ENCODE measurements at places on chromosomes 3 and 15.

- no peak for DNase-seq
Observed at GRCh38 chr3:98966434-98966833, 64.9 kb upstream of the DCBLD2 start.

DNA sequence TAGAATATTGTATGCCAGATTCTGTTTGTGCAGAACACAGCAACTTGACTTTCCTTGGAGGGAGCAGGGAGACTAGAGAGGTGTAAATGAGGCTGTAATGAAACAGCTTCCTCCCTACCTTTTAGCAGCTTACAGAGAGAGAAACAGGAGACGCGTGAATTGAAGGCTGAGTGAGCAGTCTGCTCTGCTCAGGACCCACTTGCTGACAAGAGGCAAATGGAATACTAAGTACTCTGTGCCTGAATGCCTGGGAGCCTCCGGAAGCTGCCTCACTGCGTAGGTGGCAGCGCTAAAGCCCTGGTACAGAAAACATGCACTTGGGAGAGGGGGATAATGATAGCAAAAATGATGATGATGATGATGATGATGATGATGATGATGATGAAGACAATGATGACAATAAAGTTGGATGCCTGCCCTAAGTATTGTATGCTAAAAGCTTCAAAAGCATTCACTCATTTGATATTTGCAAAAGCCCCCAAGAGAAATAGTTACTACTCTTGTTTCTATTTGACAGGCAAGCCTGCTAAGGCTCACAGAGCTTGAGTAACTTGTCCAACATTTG lies 548.9 kb downstream of the NTRK3 start:
- DNase-seq: no peak

DNA sequence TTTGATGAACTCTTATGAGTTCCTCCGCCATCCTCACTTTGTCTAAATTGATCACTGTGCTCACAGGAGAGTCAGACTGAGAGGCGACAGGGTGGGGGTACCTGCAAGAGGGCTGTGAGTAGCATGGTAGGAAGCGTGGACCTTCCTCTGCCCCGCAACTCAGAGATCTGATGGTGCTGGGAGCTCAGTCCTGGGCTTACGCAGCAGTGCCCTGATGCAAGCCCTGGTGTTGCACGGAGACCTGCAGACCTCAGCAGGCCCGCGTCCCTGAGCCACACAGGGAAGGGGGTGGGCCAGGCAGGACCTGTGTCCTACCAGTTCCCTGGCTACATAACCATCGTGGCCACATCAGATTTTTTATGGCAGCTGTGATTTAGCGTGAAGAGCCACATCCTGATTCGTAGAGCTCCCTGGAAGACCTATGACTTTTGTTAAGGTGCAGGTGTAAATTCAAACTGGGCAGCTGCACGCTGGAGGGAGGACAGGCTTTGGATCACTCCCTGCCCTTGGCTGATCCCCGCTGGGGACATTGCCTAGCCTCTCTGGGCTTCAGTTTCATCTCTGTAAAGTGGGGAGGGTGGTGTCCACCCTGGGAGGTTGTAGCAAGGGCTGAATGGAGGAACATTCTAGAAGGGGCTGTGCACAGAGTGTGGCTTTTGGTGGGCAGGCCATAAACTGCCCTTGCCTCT lies 176.1 kb downstream of the KLF13 start:
- no peak for DNase-seq

DNA sequence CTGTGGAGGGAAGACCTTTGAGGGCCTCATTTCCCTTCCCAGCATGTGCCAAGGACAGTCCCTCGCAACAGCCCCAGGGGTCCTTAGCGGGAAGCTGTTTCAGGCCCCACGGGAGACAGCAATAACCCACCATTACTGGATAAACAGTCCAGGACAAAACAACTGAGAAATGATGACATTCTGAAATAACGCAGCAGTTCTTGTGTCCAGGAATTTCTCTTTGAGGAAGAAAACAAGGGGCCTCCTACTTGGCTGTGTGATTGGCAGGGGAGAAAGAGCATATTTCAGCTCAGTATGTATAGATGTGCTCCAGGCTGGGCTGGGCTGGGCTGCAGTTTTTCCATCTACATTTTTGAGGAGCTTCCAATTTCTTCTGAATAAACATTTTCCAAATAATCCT lies 82.2 kb upstream of the THBS1 start:
- DNase-seq: no peak

- DNase-seq: no peak
Observed at GRCh38 chr3:59006634-59007517, 42.9 kb downstream of the CFAP20DC start.

DNA sequence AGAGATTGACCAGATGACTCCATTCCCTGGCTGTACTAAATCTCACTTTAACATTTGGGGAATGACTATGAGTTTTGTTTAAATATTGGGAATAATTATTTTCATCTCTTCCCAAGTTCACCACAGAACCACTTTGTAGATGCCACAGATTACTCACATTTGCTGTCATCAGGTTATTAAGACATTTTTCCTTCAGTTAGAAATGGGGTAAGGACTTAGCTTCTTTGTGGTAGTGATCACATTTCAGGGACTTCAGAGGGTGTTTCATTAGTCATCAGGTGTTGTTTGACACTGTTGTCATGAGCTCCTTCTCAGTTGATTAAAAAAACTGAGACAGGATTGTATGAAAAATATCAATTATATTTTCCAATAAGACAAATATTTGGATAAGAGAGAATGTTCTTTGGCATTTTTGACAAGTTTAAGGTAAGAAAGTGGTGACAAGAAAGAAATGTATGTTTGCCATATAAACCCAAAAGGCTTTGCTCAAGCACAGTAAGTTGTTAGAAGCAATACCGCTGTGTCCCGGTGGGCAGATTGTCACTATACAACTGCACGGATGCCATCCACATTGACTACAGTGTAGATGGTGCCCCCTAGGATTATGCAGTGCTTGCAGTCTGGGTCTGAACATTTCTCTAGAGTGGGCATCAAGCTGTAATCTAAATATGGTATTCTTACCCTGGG lies 22.3 kb downstream of the FBXL2 start:
- no peak for DNase-seq

GRCh38 chr15:71281256-71281655 lies 166.0 kb downstream of the THSD4 start:
- no peak for DNase-seq

DNA sequence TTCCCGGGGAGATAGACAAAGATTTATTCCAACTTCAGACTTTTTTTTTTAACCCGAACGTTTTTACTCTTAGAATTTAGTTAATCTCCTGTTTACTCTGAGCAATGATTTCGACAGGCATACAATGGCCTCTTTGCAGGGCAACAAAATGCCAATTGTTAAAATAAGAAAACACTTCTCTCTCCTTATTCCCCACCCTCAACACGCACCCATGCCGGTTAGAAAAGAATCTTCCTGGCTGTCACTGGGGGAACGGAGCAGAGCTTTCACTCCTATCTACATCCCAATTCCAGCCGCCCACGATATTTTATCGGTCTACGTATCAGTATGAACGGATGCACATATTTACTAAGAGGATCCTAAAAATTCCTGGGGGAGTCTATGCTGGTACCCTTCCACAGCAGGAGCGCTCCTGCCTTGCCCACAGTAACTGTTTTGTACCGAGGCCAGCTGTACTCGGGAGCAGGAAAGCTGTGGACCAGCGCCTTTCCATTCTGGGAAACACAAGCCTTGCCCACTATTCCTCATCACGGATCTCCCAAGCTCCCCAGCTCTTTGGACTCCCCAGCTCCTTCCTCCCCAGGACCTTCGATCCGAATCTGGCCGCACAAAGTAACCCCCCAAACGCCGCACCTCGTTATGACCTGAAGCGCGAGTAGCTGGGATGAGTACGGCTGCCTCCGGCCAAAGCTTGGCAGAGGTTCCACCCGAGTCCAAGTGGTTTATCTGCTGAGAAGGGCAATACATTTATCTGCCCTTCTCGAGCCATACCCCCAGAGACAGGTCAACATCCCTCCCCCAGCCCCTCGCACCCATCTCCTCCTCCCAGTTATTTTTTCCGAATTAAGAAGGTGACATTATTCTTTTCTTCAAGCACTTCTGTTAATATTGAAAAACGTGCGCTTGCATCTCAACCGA lies 2.2 kb upstream of the FOXB1 start:
- DNase-seq: no peak

DNA sequence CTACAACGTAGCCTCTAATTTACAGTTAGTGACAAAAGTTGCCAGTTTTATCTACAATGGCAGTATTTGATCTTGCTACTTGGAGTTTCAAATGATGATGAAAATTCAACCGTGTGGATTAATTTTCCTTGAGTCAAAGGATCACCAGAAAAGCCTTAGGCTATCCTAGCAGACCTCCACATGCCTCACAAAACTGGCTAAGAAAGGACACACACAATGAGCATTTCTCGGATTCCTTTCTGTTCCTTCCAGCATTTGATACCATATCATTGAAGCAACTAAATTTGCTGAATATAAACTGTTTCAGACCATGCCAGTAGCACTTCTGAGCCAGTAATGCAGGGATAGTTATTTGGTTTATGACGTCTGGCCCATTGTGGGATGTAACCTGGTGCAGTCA lies 587.4 kb upstream of the MDFIC2 start:
- DNase-seq: no peak

- no peak for DNase-seq
Observed at GRCh38 chr3:42751609-42752008, 21.4 kb downstream of the CCDC13 start.

DNA sequence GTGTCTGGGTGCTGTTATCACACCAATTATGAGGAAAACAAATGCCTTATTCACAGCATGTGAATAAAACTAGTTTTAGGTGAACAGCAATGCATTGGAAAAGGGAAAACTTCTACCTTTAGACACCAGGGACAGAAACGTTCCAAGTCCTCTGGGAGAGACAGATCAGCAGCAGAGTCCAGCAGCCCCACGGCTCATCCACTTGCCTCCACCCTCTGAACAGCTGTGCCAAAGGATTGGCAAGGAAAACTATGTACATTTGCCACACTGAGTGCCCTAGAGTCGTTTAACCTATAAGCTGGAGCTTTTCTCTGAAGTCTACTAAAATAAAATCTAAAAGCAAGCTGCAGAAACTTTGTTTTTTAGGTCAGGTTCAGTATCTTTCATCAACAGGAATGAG lies 107.7 kb upstream of the EIF1B start:
- DNase-seq: no peak

DNA sequence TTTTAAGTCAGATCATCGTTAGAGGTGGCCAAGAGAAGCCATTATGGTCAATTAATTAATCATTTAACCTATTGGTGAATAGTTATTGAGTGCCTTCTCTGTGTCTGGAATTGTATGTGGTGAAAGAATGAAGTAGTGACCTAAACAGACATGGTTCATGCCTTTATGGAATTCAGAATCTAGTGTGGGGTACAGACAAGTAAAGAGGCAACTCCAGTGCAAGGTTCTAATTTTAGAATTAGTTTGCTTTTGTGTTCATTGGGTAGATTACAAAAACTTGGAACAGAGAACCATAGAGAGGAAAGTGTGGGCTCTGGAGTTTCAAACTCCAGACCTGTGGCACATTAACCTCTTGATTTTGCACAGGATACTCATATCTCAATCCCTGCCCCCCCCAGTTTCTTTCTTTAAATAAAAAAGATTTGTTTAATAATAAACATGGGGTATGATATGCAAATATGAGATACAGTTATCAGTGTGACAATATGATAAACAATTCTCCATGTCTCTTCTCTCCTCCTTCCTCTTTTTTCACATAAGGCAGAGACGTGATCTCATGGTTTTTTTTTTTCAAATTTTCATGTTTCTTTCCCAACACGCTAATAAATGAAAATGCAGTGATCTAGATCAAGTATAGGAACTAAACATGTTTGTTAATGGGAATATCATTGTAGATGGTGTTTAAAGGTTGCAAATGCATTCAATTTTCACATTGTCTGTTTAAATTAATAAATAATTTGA lies 117.9 kb downstream of the MITF start:
- no peak for DNase-seq

DNA sequence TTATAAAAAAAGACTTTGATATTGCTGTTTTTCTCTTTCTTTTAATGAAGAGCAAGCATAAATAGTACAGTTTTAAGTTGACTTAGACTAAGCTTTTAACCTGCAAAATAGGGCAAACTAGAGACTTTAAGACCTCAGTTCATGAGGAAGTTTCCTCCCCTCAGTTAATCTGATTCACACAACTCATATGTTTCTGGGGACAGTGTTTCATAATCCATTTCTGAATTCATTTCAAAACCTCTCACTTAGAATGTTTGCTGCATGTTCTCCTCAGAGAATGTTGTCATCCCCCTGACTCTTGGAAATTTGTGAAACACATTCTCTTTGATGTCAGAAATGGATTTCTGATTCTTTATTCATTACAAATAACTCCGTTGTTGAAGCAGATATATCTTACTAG lies 79.3 kb upstream of the SKOR1 start:
- DNase-seq: no peak

- DNase-seq: no peak
Observed at GRCh38 chr3:4753073-4753691, 226.1 kb upstream of the BHLHE40 start.

DNA sequence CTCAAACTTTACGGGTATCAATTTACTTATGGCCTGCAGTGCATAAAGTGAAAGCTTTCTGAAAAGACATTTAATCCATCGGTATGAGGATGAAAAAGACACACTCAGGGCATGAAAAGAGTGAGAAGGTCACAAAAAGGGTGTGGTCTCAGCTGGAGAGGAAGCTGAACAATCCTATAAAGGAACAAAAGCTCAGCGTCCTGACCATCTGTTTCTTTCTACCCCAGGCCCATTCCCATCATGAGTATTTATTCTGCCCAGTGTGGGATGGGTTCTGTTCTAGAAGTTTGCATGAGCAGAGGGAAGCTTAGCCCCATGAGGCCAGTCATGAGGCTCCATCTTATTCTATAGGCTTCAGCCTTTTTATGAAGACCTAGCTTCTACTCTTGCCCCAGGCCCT lies 144.6 kb downstream of the LPP start:
- no peak for DNase-seq

DNA sequence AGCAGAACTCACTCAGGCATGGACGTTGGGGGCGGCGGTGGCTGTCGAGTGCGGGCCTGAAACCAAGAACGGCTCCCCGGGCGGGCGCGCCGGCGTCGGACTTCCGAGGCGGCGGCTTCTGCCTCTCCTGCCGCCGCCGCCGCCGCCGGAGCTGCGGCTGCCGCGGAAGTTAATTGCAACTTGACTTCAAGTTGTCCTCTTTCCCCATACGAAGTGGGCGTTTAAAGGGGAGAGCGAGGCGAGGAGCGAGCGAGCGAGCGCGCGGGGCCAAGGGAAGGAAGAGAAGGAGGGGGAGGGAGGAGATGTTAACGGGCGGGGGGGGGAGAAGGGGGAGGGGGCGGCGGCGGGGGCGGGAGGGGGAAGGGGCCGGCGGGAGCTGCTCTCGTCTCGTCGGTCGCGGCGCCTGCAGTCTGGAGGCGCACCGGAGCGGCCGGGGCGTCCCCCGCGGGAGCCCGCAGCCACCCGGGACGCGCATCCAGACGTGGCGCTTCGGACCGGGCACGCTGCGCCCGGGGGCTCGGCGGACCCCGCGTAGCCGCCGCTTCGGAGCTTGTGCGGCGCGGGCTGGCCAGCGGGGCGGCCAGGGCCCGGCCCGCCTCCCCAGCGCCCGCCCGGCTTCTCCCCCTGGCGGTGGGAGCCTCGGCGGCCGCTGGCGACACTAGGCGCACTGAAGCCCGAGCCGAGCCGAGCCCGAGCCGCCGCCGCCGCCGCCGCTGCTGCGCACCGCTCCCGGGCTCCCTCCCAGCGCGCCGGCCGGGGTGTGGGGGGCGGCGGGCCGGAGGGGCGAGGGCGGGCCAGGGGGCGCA lies 19.7 kb upstream of the SATB1 start:
- DNase-seq: peak; percentile 60
